NCI-H2107 (cell line): ENCODE measurements at places on chromosomes 1 and 21.

DNA sequence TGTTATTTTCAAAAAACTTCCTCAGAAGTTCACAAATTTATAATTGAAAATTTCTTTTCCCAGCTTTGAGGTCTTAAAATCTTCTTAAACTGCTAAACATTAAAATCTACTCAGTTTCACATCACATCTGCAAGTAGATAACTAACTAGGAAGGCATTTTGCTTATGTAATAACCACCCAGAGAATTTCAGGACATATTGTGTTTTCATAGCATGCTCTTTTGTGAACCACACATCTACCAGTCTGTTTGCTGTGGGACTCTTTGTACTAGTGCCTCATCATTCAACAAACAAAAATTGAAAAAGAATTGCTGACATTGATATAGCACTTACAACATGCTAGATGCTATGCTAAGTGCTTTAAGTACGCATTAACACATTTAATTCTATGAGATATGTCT is 31.6 kb upstream of the C1orf146 start:
- no peak for DNase-seq

DNA sequence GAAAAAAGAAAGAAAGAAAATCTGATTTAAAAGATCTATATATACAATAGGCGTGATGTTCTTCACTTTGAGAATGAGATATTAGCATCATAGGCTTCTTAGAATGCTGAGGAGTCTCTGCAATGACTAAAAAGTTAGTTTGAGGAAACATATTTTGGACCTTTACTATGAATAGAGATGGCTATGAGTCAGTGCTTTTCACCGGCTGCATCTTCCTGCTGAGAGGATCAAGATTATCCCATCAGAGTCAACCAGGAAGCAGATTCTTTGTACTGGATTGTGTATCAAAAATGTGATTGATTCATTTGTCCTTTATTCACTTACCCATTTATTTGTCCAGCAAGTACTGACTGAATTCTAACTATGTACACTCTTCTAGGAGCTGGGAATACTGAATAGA is 144.2 kb downstream of the KCNK2 start:
- no peak for DNase-seq

DNA sequence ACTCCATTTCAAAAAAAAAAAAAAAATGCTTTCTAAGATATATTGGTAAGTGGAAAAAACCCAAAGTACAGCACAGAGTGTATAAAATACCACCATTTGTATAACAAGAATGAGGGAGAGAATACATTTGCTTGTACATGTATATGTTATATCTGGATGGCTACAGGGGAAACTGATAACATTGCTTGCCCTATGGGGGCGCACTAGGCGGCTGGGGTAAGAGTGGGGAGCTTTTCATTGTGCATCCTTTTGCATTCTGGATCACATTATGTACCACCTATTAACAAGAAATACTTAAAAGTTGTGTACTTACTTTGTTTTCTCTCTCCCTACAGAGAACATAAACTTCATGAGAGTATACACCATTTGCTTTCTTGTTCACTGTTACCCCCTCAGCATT is 28.6 kb upstream of the OPRD1 start:
- no peak for DNase-seq

GRCh38 chr1:35326246-35326866 is 57.8 kb downstream of the ZMYM4 start:
- DNase-seq = no peak

GRCh38 chr1:218673170-218673569 is 328.0 kb downstream of the TGFB2 start:
- DNase-seq = no peak

DNA sequence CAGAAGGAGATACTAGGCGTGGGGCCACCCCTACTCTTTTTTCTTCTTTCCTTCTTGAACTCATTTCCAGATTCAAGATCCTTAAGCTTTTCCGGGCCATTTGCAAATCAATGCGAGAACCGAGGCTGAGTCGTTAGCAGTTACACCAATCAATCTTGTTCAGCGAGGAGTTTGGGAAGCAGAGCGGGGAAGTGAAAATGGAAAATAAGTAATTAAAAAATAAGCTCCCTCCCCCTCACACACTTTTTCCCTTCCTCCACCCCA is 1.7 kb upstream of the NEGR1 start:
- no peak for DNase-seq

- DNase-seq = no peak
Observed at GRCh38 chr1:116544588-116545358, 26.1 kb downstream of the CD58 start.

- DNase-seq = peak; percentile 88
Observed at GRCh38 chr1:50610563-50610962, 187.3 kb upstream of the DMRTA2 start.

DNA sequence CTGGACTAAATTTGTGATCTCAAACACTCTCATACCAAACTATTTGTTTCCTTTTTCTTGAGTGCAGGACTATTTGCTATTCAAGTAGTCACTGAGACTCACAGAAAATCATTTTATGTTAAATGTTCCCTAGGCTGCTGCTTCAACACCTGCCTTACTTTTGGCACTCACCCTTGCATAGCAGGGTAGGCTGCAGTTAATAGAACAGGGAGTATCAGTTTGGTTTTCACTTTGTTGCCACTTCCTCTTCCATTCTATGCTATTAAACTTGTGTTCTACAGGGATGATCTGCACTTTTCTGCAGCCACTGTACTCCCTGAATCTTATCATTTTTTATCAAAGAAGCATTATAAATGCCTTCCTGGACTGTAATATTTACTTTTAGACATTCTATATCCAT is 148.7 kb upstream of the PRMT6 start:
- no peak for DNase-seq

DNA sequence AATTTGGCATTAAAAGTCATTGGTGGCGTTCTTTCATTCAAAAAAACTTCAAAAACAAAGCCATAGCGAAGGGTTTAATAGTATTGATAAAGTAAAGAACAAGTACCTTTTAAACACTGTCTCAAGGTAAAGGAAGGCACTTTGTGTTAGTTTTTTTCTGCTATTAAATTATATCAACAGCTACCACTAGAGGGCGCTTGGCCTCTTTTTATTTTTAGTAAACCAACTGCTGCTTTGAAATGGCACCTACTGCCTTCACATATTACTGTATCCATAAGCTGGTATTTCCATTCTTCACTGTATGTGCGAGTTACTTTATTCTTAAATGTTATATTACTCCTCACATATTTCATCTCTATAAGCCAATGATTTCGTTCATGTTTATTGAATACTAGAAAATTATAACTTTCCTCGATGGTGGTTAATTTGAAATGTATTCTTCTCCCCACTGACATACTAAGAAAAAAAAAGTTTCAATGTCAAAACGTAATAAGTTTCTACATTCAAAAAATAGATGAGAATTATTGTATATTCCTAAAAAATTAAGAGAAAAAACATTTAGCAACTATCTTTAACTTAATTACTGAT is 125.7 kb upstream of the CXADR start:
- DNase-seq = peak; percentile 83

DNA sequence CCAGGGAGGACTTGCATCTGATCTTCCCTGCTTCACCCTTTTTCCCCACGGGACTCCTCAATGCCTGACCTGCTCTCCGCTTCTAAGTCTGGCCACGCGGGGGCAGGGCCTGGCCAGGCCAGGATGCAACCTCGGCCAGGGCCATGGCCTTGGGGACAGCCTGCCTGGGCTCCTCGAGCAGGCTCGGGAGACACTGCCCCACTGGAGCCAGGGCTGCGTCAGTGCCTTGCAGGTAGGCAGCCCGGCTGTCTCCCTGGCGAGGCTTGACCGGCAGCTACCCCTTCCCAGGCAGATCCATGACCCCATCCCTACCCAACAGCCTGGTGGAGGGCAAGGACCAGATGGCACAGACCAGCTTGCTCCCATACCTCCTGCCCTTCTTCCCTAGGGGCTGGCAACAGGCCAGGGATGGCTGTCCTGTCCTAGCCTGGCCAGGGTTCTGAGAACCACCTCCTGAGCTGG is 2.7 kb upstream of the PRDM16 start:
- DNase-seq = no peak

GRCh38 chr1:177933881-177934280 is 36.0 kb downstream of the SEC16B start:
- no peak for DNase-seq

DNA sequence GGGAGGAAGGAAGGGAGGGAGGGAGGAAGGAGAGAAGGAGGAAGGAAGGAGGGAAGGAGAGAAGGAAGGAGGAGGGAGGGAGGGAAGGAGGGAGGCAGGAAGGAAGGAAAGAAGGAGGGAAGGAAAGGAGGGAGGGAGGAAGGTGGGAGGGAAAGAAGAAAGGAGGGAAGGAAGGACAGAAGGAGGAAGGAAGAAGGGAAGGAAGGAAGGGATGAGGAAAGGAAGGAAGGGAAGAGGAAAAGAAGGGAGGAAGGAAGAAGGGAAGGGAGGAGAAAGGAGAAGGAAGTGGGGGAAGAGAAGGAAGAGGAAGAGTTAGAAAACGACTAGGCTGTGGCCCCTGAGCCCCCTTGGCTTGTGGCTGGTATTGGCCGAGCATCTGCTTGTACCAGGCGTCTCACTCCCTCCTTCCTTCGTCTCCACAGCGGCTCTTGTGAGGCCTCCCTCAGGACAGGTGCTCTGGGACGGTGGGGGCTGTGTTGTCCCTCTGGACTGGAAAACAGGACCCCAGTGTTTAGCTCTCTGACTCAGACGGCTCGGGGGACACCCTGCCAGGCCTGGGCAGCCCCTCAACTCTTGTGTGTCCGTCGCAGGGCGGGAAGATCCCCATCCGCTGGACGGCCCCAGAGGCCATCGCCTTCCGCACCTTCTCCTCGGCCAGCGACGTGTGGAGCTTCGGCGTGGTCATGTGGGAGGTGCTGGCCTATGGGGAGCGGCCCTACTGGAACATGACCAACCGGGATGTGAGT is 36.2 kb upstream of the C1QA start:
- DNase-seq = no peak

GRCh38 chr1:228307218-228308023 is 99.2 kb downstream of the TRIM11 start:
- DNase-seq = no peak

- no peak for DNase-seq
Observed at GRCh38 chr1:11151826-11152612, 37.1 kb upstream of the ANGPTL7 start.

DNA sequence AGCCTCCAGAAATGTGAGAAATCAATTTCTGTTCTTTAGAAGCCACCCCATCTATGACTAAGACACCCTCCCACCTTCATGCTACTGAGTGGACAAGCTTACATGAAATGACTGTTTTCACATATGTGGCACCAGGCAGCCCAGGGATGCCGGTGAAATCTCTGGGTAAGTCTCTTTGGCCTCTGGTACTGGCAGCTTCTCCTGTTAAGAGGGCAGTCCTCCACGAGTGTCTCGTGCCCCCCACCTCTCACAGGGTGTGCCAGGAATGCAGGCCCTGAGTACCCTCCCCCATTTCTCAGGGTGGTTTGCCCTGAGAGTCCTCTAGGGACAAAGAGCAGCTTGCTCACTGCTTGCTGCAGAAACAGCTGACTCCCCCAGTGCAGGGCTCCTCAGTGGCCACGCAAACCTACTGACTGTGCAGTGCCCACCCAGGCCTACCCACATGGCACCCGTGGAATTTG is 3.2 kb upstream of the PRXL2B start:
- no peak for DNase-seq

DNA sequence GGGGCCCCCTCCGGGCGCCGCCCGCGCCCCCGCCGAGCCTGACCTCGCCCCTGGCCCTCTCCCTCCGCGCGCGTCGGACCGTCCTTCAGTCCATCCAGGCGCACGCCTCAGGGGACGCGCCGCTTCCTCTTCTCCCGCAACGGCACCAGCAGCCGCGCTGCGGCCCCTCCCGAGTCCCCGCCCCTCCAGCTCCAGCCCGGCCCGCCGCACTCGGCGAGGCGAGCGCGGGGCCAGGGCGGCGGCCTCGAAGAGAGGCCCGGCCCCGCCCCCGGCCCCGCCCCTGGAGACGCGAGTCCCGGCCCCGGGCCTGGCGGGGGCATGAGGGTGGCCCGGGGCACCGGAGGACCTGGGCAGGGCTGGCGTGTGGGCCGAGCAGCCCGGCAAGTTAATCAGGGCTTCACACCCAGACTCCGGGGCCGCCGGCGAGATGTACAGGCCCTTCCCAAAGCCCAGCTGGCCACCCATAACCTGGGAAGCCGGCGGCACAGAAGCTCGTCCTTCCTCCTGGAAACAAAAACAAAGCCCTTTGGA is at the start of gene IGSF3:
IGSF3 (minus strand) TSS at position 159 of the 531 bp plus-strand sequence. CDS start 1,407 bp downstream, outside the sequence.
- no peak for DNase-seq

DNA sequence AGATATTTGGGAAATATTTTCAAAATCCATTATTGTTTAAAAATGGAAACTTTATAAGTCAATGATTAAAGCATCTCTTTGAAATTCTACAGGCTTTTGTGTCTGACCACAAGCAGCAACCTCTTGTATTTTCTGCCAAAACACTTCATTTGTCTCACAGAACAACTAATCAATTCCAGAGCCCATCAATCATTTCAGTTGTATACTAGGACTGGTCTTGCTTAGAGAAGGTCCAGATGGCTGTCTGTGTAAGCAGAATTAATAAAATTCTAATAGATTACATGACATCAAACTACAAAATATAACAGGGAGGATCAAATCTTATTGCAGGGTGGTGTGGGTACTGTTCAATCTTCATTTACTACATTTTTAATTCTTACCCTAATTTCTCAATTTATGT is 76.4 kb downstream of the ACBD6 start:
- DNase-seq = no peak
